D721Med (cell line): ENCODE measurements at places on chromosomes 12 and 14.

GRCh38 chr12:44519931-44520330 is 356.2 kb downstream of the NELL2 start:
- no peak for DNase-seq

DNA sequence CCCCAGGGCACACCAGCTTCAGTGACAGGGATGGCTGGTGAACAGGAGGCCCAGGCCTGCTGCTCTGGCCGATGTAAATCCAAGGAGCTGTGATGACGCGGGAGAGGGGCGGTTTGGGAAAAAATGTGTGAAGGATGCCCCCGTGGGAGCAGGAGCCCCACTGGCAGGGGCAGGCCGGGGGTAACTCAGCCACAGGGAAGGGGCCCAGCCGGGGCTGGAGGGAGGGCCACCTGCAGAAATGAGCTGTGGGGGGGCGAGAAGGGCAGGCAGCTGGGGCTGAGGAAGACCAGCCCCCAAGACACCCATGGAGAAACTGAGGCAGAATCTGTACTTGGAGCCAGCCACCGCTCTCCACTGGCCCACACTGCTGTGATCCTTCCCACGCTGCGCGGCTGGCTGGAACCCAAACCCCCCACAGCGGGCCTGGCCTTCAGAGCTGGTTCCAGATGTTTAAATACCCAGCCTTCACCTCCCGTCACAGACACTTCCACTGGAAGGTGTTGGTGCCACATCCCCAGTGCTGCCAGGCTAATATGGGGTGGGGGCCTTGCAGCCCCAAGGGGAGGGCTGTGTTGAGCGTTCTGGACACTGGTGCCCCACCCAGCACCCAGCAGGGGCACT is 28.5 kb upstream of the ANKRD9 start:
- no peak for DNase-seq

DNA sequence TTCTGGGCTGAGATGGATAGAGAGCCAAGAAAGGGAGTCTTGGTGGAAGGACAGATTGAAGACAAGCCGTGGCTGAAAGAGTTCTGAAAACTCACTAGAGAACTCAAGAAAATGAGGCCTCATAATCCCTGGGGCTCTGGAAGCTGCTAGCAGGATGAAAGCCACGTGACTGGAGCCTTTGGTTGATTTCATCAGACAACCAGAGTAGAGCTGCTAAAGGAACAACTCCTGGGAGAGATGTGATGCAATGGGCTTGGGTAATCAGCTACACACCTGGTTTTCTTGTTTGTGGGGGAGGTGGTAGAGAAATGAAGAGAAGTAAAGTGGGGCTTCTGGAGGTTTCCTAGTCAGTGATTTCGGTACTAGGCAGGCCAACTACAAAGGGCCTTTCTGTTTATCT is 13.4 kb downstream of the CSRNP2 start:
- no peak for DNase-seq

DNA sequence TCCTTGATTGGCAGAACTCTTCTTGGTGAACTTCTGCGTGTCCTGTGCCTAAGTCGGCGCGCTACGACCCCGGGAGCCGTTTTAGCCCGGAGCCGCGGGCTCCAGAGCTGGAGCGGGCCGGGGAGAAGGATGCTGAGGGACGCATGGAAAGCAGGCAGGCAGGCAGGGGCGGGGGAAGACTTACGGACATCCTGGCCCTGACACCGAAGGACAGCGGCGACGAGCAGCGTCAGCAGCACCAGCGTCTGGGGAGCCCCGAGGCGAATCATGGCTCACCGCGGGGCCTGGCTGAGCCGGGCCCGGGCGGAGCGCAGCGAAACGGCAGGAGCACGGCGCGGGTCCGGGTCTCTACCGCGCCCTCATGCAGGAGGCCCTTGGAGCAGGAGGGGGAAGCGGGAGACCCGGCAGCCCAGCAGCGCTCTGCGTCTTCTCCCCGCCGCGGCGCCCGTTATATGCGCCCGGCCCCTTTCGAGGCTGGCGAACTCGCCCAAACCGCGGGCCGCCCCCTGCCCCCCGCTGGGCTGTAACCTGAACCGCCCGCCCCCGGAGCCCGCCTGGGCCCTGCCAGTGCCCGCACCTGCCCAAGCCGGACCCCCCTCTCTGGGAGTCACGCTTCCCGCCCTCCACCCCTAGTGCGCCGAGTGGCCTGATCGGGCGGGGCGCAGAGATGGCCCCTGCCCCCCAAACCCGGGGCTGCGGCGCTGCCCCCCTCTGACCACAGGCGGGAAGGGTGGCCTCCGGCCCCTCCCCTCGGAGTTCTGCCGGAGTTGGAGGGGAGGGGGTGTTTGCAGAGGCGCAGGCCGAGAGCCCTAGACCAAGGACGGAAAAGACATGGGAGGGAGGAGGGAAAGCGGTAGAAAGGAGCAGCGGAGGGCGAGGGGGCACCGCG is at the start of gene COL2A1:
TSS of gene COL2A1 (minus strand) at position 424 of the 889 bp plus-strand sequence. CDS start at position 269, 155 bp downstream.
- DNase-seq: no peak

- no peak for DNase-seq
Measured at GRCh38 chr12:14871247-14871646, 14.4 kb downstream of the MGP start.

DNA sequence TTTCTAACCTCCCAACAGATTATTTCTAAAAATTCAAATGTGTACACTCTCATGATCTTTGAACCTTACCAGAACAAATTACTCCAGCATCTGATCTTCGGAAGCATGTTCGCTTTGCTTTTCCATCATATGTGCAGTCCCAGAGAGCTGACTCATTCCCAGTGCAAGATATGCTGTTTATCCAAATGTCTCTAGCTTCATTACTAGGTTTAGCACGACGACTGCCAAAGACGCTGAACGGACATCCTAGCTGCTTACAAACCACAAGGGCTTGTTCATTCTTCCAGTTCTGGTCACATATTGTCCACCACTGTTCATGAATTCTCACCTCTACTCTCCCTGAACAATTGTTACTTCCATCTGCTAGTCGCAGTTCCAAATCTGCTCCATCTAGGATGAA is 40.5 kb downstream of the CD163L1 start:
- no peak for DNase-seq

DNA sequence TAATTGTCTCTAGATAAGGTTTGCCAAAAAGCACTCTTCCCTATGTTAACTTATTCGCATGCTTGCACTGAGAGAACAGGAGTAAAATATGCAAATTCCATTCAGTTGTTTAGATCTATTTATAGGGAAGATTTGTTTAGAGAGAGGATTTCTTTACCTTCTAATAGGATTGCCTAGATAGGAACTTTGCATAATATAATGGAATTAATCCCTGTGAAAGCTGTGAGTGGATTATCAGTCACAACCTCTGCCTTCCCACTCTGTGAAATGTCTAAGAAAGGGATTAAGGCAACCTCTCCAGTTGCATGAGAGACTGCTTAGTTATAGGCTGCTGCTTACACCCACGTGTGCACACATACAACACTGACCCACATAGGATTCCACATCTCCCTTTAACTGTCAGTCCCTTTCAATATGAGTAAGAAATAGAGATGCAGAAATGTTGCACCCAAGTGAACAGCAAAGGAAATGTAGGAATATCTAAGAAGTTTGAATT is 83.2 kb downstream of the ALG10B start:
- DNase-seq: peak; percentile 4

GRCh38 chr14:99930420-99931274 is 134.6 kb upstream of the EVL start:
- DNase-seq: no peak

DNA sequence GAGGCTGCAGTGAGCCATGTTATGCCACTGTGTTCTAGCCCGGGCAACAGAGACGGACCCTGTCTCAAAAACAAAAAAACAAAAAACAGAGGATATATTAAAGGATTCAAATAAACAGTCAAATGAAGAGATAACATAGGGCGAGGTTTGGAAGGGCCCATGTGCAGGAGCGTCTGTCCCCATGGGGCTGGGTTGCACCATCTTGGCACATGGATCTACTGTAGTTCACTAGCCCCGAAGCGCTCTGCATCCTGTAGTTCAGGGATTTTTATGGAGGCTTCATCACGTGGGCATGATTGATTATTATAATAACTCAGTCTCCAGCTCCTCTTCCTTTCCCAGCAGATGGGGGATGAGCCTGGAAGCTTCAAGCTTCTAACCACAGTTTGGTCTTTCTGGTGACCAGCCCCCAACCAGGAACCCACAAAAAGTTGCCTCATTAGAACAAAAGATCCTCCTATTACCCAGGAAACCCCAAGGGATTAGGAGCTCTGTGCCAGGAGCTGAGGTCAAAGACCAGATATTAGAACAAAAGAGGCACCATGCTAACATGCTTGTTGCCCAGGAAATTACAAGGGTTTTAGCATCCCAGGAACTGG is 59.9 kb downstream of the HCAR2 start:
- no peak for DNase-seq

DNA sequence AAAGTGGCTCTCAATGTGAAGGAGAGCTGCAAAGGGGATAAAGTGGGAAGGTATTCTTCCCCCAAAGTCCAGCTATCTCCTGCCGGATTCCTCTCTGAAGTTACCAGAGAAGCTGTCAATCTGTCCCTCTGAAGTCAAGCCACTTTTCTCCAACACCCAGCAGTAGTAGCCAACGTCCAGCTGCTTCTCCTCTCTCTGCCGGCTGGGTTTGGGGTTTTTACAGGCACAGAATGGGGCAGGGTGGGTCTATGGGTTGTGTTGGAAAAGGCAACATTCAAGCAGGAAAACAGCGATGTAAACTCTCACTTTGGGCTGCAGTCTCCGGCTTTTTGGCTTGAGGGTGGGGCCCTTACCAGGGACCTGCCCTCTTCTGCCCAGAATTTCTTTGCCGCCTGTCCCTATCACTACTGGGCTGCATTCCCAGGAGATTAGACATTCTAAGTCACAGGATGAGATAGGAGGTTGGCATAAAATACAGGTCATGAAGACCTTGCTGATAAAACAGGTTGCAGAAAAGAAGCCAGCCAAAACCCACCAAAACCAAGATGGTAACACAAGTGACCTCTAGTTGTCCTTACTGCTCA is 16.3 kb downstream of the CAPZA3 start:
- DNase-seq: no peak

DNA sequence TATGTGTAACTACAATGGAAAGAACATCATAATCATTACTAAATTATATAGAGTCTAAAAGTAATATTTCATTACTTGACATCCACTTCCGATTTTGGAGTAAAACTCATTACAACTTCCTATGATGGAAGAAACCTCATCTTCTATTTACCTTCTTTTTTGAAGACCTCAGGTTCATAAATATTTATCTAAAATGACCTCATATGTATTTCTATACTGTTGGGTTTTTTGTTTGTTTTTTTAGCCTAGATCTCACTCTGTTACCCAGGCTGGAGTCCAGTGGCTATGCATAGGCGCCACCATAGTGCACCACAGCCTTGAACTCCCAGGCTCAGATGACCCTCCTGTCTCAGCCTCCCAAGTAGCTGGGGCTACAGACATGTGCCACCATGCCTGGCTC is 39.9 kb upstream of the BMAL2 start:
- no peak for DNase-seq

DNA sequence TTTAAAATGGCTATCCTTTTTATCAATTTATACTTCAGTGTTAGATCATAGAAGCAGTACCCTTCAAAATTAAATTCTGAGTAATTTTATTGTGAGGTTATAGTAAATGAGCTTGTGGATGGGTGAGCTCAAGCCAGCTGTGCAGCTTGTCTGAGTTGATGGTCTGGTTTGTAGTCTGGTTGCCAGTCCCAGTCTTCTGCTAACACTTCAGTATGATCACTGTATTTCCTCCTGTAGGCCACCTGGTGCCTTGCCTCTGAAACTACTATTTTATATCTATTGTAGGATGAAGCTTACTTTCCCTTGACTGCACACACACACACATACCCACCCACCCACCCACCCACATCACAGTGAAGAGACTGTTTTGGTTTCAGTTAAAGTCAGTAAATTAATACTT is 496.4 kb downstream of the PCNX1 start:
- DNase-seq: no peak

- no peak for DNase-seq
Measured at GRCh38 chr12:51011955-51012354, 14.2 kb downstream of the SLC11A2 start.

GRCh38 chr14:74846168-74846567 is 29.8 kb downstream of the PROX2 start:
- DNase-seq: no peak

DNA sequence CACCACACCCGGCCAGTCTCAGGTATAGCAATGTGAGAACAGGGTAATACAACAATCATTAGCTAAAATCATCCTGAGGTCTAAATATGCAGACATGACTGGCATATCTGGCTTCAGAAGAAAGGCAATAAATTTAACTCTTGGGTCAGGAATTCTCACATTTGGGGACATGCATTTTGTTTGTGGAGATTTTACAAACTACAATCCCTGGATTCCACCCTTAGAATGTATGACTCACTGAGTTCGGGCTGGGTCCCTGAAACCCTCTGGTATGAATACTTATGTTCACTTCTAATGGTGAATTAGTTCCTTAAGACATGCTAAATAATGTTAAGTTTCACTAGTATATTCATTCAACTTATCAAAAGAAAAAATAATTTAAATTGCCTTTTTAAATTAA is 98.9 kb upstream of the HMGA2 start:
- no peak for DNase-seq

DNA sequence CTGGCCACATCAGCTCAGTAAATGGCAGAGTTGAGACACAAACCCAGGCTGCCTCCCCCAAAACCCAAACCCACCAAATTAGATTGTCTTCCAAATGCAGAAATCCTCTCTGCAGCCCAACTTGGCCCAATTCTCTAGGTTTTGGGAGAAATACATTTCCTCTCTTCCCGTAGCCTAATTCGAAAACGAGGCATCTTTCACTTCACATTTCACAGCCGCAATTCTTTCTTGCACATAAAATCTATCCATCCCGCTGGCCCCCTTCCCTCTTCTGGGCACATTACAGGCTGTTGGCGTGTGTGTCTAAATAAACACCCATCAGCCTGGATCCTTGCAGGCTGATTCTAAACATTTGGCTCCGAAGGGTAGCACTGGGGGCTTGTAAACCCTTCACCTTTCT is 83.8 kb upstream of the VRK1 start:
- DNase-seq: no peak

DNA sequence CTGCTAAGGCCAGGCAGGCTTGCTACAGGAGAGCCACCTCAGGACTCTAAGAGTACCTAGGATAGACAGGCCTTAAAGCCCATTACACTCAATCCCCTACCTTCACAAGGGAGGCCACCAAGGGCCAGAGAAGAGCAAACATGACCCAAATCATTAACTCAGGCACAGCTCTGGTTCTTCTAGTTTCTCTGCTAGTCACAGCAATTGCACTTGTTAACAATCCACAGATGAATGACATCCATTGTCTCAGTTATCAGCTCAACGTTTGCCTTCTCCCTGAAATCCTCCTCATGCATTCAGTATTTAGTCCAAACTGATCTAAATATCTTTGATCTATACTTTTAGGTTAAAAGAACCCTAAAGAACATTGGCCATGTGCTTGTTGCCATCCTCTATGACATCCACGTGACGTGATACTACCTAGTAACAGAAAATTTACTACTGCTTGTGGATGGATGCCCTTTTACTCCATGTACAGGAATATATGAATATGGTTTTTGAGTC is 164.5 kb downstream of the STXBP6 start:
- DNase-seq: no peak
